ENCODE measurements at places on chromosomes 1 and 21.

DNA sequence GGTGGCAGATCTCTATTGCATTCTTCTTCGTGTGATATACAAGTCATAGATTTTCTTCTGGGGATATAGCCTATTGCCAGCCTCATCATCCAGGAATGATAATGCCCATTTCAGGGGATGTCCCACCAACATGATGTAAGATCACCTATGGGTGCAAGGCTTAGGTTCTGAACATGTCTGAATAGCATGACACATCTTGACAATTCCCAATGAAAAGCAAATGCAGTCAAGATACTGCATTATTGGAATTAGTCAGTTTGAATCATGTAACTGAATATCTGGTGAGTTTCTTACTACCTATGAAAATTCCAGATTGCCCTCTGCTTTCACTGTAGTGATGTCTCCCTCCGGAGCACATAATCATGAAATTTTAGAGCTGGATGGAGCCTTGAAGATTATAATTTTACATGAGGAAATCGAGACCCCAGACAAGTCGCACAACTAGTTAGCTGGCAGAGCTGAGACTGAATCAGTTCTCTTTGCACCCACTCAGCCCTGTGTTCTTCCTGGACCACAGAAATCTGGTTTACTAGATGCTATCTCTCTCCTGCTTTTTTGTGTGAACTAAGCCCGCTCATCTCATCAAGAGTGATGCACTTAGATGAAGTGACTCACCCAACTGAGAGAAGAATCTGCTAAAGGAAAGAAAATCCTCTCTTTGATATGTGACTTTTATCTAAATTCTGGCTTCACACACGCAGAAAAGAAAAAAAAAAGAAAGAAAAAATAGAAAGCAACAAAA lies 65.0 kb downstream of the WDR64 start:
- DNase-seq = peak; percentile 28

DNA sequence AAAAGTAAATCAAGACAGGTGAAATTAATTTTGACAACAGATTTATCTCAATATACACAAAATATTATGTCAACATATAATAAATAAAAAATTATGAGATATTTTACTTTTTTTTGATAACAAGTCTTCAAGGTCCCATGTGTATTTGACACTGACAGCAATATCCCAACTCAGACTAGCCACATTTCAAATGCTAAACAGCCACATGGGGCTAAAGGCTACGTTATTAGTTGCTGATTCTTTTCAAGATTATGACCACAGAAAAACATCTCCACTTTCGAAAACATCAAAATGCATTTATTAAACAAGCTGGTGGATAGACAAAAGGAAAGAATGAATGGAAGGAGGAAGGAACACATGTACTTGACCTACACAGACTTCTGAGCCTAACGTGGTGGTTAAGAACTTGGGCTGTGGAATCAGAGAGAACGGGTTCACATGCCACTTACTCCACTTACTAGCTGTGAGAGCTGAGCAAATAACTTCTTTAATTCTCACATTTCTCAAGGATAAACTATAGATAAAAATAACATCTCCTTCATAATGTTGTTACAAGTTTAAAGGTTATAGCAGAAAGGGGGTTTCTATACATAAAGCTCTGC lies 13.4 kb downstream of the PTPN14 start:
- no peak for DNase-seq

DNA sequence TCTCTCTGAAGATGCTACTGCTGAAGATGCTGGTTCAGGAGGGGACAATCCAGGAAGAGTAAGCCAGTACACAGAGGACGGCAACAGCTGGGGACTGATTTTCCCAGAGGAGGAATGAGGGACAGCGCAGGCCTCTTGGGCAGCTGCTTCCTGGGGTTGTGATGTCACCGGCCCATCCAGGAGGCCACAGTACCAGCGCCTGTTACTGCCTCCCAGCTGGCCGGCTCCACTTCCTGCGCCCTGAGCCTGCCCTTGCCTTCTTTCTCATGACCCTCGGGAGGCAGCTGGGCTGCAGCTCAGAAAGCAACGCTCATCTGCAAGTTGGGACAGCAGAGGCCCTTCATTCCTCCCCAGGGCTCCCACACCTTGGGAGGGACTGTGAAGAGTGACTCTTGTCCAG lies 21.9 kb upstream of the ID3 start:
- DNase-seq = no peak

DNA sequence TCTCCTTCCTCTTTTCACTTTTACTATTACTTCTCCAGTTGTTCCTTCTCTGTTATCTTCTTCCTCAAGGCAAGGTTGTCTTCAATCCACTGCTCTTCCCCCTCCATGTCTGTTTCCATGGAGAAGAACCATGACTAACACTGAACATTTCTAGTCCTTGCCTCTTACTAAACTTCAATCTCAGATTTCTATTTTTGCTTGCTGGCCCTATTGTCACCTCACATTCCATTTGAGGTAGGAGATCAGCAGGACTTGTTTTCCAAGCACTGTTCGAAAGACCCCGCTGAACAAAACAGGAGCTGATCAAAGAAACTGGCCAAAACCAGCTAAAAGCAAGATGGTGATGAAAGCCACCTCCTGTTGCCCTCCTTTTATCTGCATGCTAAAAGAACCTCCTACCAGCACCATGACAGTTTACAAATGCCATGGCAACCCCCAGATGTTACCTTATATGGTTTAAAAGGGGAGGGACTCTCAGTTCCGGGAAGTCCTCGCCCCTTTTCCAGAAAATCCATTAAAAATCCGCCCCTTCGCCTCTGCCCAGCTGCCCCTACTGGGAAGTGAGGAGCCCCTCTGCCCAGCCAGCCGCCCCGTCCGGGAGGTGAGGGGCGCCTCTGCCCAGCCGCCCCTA lies 22.6 kb downstream of the GON4L start:
- no peak for DNase-seq

DNA sequence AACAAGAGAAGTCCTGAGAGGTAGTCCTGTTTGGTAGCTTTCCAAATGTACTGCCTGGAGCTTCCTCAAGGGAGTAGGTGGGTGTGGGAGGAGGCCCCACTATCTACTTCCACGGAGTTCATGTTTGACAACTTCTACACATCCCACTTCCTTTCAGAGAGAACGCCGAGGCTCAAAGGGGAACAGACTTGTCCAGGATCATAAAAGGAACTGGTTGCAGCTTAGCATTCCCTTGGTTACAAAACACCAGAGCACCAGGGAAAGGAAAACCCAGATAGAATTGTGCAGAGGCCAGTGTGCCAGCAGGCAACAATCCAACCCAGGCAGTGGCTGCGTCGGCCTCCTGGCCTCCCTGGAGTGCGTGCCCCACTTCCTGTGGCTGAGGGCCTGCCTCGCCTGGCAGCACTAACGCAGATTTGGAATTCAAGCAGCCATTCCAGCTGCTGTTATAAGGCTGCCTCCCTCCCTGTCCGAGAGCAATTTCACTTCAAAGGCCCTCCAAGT lies 4.2 kb upstream of the RAP1GAP start:
- DNase-seq = no peak

DNA sequence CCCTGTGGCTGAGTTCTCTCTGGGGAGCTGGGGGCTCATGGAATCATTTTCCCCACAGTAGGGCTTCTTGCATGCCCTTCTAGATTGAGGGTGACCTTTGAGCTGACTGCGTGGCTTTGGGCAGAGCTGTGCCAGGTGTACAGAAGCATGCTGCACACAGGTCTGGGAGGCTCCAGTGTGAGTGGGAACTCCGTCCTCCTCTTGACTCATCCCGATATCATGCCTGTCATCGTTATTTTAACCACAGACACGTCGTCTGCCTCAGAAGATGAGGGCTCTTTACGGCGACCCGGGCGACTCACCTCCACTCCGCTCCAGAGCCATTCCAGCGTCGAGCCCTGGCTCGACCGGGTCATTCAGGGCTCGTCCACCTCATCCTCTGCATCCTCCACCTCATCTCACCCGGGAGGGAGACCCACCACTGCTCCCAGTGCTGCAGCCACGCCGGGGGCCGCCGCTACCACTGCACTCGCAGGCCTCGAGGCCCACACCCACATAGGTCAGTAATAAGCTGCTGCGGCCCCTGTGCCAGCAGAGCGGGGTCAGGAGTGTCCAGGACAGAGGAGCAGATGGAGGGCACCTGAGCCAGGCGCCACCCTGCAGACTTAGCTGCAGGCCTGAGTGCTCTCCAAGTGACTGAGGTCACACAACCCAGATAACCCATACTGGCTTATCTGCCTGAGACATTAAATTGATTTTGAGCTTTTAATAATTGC lies 39.8 kb downstream of the DIP2A start:
- no peak for DNase-seq

DNA sequence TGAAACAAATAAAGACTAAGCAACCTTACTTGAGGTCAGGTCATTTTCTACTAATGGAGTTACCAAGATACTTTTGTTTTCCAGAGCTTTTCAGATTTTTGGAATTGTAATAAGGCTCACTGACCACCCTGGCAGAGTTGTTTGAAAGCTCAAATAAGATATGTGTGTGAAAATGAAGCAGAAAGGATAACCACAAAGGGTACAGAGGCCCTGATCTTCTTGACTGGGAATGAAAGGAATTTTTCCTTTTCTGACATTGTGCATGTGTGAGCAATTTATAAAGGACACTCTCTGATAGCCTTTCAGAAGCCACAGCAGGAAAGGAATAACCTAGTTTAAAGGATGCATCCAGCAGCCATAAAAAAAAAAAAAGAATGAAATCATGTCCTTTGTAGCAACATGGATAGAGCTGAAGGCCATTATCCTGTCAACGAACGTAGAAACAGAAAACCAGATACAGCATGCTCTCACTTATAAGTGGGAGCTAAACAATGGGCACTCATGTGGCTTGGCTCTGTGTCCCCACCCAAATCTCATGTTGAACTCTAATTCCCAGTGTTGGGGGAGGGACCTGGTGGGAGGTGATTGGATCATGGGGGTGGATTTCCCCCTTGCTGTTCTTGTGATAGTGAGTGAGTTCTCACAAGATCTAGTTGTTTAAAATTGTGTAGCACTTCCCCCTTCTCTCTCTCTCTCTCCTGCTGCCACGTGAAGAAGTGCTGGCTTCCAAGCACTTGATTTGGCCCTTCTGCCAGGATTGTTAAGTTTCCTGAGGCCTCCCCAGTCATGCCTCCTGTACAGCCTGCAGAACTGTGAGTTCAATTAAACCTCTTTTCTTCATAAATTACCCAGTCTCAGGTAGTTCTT lies 3.1 kb upstream of the SRP9 start:
- DNase-seq = no peak
